ENCODE measurements at places on chromosomes 4 and X.

DNA sequence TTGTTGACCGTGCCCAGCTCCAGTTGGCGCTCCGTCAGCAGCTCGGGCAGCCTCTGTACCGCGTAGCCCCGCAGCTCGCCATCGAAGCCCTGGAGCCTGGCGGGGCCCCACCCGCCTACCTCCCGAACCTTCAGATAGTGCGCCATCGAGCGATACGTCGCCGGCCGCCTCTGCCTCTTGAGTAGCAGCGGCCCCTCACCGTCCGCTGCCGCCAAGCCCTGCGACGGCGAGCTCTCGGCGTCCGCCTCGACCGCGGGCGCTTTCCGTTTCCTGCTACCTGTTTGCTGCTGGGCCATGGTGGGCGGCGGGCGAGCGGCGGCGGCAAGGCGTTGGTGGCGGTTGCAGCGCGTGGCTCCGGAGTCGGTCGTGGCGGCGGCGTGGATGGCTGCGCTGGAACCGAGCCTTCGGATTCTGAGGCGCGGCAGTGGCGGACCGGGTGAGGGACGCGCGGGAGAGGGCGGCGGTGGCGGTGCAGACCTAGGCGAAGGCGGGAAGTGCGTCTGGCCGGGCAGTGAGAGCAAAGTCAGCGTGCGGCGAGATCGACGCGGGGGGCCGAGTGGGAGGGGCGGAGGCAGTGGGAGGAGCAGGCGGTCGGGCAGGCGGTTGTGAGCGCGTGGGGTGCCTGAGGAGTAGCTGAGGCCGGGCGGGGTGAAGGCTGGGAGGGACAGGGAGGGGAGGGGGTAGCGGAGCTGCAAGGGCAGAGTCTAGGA lies at the start of gene DCAF12L1:
DCAF12L1 (minus strand) TSS at position 502 of the 710 bp plus-strand sequence; CDS start at position 296, 206 bp downstream.
- DNase-seq = no peak

GRCh38 chr4:149896432-149896831 lies 80.8 kb upstream of the IQCM start:
- DNase-seq = no peak

DNA sequence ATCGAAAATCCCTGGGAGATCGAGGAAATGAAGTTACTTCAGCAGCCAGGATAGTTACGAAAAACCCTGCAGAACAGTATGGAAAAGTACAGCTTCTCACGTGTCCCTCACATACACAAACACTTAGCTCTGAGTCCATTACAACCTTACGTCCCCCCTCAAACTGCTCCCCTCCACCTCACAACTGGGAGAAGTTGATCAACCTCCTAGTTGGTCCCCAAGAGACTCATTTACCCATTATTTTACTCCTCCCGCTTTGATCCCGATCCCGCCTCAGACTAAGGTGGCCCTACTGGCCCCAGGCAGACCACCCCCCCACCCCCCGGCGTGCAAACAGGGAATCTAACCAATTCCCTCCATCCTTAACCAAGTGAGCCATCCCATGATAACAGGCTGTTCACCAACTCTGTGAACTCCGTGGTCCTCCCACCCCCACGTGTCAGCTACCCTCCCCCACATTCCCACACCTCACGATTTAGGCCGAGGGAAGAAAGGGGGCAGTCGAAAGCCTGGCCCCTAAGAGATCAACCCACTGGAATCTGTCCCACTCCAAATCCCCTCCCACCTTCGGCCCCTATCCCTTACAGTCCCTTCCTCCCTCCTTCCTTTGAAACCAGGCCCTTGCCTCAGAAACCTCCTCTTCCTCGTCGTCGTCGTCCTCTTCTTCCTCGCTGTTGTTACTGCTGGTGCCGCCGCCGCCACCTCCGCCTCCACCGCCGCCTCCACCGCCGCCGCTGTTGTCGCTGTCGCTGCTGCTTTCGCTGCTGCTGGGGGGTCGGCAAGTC lies 755 bp downstream of the ANKRD17 start:
- DNase-seq = peak; percentile 40

- no peak for DNase-seq
These were observed 1106.4 kb upstream of the INTU start for GRCh38 chr4:126526335-126526734.

- DNase-seq = no peak
These were observed 206.4 kb downstream of the LDB2 start for GRCh38 chr4:16692046-16692445.

DNA sequence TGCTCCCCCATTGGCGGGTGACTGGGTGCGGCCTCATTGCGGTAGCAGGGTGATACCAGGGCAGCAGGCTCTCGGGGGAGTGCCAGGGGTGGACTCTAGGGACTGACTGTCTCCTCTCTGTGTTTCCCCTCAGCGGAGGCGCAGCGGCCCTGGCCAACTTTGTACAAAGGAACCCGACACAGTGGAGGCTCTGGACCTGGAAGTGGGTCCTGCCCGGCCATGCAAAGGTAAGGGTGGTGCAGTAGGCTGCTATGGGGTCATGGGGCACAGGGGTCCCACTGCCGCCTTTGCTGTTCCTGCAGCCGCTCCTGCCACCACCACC lies 16.3 kb downstream of the SULT1B1 start:
- no peak for DNase-seq

GRCh38 chrX:2261831-2262667 lies 238.7 kb downstream of the DHRSX start:
- DNase-seq = no peak

DNA sequence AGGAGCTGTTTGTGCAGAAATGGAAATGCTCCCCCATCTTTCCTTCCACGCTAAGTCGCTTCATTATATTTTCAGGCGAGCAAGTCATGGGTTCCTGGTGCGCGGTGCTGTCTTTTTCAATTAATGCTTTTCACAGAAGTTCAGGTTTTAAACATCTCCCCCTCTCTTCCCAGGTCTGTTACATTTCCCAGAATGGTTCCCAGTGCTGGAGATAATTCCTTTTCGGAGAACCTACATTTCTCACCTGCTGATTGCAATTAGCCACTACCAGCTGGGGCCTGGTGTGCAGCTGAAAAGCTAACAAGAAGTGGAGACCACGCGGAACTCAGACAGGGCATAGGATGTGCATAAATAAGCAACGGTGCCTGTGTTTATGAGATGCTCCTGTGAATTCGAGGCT lies 217.8 kb downstream of the MID1IP1 start:
- DNase-seq = no peak

DNA sequence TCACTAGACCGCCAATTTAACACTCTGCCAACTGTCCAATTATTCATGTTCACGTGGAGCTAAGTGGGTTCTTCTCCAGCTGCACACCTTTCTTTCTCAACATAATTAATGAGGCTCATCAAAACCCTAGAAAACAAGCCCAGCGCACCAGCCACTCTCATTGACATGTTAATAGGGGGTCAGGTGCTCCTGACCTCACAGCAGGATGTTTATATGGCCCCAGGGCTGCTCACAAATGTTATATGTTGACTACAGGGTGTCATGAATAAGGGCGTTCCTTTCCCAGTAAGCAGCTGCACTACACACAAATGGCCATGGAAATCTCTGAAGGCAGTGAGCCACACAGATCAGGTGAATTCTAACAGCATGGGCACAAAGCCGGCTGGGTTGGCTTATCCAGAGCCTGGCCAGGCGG lies 209.8 kb downstream of the MGST2 start:
- no peak for DNase-seq

DNA sequence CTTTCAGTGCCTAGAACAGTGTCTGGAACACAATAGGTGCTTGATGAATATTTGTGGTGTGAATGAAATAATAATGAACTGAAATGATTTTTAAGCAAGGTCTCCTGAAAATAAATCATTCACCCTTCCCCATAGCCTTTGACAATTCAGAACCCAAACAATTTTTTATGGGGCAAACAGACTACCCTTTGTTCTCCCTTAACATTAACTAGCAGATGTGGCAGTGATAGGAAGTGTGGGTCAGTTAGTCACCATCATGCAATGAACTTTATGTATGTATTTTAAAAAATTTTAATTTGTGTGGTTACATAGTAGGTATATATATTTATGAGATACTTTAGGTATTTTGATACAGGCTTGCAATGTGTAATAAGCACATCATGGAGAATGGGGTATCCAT lies 27.2 kb upstream of the CD40LG start:
- no peak for DNase-seq

GRCh38 chr4:140743194-140743931 lies 12.8 kb downstream of the TBC1D9 start:
- DNase-seq = peak; percentile 69

DNA sequence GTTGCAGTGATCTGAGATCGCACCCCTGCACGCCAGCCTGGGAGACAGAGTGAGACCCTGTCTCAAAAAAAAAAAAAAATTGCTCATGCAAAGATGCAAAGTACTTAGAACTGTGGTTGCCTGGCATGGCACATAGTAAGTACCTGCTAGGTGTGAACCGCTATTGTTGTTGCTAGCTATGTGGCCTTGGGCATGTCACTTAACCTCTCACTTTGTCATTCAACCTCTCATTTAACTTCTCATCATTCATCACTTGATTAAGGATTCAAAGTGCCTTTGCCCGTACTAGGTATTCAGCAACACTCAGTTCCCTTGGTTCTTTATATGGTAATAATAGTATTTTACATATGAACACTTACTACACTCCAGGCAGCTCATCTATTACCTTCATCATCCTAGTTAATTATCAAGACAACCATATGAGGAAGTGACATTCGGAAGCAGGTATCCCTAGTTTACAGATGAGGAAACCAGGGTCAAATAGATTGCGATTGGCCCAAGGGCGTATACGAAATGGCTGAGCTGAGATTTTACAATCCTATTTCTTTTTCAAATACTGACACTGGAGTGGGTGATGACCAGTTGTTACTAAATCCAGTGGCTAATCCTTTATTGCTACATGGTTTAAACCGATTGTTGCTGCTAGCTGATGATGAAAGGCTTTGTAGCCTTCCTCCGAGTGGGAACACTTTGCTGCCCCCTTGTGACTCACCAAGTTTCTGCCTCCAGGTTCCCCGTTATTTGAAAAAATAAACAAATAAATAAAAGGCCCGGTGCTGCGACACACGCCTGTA lies 28.8 kb upstream of the SOWAHD start:
- DNase-seq = peak; percentile 91

DNA sequence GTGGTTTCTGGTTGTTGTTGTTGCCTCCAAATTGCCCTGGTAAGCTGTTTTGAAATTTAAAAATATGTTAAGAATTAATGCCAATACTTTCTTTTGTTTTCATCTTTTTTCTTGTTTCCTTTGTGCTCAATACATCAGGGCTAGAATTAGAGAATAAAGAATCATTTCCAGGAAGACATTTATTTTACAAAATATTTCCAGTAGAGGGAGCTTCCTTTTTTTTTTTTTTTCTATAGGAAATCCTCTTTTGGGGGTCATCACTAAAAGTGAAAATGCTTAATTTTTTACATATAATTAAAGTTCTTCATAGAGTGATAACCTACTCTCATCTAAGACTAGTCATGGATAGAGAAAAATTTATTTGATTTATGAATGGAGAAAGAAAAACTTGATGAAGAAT lies 2.4 kb downstream of the GLRA3 start:
- DNase-seq = no peak

GRCh38 chr4:150278206-150278605 lies 200.0 kb downstream of the DCLK2 start:
- no peak for DNase-seq

- DNase-seq = no peak
These were observed 61.9 kb downstream of the ASB9 start for GRCh38 chrX:15207994-15208393.

- DNase-seq = no peak
These were observed at the start of gene CCDC160 for GRCh38 chrX:134236626-134237614. Gene CCDC160, plus strand, starts transcription at chrX:134237182. Its CDS starts 7,619 bp downstream, at chrX:134244801.

GRCh38 chrX:144722307-144722706 lies 525.0 kb upstream of the SPANXN1 start:
- DNase-seq = no peak

DNA sequence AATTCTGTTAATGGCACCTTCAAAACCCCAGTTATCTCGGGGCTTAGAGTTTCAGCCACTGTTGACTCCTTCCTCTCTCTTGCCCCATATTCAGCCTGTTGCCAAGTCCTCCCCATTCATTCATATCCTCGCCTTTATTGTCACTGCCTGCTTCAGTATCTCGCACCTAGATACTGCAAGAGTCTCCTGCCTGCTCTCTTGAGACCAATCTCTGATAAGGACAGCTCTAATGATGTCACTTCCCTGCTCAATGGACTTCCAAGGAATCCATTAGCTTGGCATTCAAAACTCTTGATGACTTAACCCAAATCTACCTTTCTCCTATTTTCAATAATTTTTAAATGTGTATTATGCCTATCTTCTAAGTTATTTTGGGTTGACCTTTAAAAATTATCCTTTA lies 1.1 kb upstream of the UBE2A start:
- DNase-seq = no peak

DNA sequence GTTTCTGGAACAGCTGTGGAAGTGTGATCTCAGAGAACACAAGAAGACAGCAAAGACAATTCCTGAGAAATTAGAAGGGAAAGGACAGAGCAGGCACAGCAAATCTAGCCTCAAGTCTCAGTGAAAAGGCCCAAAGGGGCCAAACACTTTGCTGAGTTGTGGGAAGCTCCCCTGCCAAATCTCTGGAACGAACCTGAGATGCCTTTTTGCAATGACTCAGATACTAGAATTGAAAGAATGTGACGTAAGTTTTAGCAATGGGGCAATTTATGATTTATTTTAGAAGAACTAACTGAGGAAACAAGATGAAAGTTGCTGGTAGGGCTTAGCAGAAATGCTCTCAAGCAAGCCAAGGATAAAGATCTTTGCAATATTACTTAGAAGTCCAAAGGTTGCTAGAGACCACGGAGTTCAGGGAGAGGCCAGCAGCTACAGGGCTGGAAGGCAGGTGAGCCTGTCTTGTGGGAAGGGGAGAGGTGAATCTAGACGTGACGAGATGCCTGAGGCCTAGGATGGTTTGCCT lies 92.8 kb downstream of the AMELX start:
- peak; percentile 16 for DNase-seq

DNA sequence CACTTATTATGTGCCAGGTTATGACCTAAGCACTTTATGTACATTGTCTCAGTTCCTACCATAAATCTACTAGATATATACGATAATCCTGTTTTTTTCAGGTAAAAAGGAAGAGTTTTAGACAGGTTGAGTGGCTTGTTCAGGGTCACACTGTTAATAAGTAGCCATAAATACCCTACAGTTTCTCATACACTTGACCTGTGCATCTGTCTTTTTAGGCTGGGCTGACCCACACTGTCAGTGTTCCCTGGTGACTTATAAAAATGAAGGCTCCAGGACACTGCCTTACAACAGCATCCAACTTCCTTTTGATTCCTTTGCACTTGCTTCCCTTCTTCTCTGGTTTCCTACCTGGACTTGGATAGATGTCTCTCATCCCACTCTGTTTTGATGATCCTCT lies 78.2 kb upstream of the PAQR3 start:
- DNase-seq = no peak
